ENCODE measurements at places on chromosomes 2 and 18. TPM values are rescaled to one million over a fixed set of nuclear protein-coding genes. Genes with fewer than 3 reads are reported as not detected.

GRCh38 chr2:238425505-238425978 is 1.2 kb upstream of the ASB1 start:
- no peak for DNase-seq

DNA sequence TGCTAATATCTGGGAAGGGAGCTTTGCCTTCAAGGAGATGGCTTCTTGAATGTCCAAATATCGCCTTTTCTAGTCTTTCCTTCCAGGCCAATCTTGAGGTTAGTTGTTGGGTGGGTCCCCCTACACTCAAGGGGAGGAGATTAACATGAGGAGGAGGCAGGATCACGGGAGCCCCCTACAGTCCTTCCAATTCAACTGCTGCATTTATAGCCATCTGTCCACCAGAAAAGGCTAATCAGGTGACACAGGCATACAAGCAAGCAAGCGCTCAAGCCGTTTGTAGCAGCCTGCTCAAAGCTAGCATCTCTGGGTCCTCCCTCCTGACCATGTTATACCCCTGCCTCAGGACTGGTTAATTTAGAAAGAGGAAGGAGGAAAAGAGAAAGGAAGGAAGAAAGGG is 87.6 kb downstream of the MRPS9 start:
- DNase-seq = no peak

DNA sequence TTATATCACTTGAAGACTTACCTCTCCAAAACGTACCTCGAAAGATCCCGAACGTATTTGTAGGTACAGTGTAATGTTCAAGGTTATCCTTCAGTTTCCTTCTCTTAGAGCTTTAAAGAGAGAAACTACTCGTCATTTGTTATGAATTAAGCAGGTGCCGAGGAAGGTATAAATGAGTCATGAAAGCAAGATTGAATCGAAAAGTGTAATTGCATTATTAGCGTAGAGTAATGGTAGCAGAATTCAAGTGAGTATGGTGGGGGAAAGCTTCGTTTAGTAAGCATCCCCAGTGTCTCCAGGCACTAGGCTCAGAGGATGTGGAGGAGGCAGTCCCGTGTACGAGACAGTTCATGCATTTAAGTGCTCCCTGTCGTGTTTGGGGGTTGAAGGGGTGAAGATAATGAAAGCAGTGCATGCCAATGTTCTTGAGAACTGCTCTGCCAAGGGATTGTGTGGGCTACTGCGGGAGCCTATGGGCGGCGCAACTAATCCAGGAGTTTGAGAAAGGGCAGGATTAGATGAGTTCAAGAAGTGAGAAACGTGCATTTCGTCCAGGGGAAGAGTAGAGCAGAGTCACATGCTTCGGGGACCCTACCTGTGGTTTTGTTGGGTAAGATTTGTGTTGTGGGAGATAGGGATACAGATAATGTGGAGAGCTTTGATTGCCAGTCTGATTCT is 858 bp downstream of the POLR1B start:
- DNase-seq = no peak

GRCh38 chr2:190682168-190682567 is 33.3 kb downstream of the NAB1 start:
- DNase-seq = no peak

DNA sequence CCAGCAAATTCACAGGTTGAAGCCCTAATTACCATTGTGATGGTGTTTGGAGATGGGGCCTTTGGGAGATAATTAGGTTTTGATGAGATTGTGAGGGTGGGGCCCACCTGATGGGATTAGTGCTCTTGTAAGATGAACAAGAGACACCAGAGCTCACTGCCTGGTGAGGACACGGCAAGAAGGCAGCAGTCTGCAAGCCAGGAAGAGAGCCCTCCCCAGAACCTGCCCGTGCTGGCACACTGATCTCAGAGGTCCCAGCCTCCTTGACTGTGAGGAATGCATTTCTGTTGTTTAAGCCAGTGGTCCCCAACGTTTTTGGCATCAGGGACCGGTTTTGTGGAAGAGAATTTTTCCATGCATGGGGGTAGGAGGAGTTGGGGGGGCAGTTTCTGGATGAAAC is 240.7 kb downstream of the KLHL29 start:
- DNase-seq = no peak

GRCh38 chr2:167478196-167478595 is 589.9 kb downstream of the XIRP2 start:
- no peak for DNase-seq

DNA sequence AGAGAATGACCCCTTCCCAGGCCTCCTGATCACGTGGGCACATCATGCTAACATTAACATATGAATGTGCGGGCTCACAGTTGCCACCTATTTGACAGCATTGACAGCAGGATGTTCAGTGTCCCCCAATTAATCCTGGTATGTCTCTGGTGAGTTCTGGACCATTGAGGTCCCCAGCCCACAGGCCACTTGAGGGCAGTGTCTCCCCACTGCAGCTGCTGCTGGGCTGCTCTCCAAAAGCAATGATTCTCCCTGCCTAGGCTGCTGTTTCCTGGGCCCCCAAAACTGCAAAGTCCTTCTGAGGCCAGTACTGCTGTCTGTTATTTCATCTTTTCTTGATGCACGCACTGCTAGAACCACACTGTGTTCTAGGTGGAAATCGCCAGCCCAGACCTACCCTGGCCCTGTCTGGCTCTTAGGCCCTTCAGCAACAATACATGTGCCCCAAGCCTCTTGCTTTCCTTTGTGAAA is 52.7 kb upstream of the MAPK4 start:
- peak; percentile 40 for DNase-seq

DNA sequence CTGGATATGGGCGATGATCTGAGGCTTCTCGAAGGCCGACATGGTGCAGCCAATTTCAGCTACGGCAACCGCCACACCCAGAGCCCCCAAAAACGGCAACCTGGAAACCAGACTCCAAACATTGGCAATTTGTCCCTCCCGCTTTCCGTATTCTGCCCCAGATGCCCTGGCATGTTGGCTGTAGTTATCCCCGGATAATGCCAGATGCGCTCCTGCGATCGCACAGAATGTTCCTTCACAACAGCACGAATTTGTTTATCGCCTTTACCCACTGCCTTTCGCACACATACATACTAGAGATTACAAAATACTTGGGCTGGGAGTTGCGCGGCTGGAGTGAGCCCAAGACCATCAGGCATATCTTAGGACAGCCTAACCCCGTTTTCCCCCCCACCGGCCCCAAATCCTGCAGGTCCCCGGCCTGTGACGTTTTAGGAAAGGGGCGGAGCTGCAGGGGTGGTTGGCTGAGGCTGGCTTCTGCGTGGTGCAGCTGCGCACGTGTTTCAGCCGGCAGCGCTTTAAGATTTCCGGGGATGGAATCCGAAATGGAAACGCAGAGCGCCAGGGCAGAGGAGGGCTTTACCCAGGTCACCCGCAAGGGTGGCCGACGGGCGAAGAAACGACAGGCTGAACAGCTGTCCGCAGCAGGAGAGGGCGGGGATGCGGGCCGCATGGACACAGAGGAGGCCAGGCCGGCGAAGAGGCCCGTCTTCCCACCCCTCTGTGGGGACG is at the start of gene PNO1:
TSS of gene PNO1 (plus strand) at position 487 of the 732 bp plus-strand sequence. CDS start at position 534, 47 bp downstream.
- DNase-seq = peak; percentile 95

- DNase-seq = no peak
Observed at GRCh38 chr18:3799515-3799914, 349.5 kb downstream of the TGIF1 start.

- DNase-seq = no peak
Observed at GRCh38 chr2:134020608-134021007, 233.3 kb upstream of the MGAT5 start.

GRCh38 chr2:175463589-175464310 is 282.2 kb upstream of the ATP5MC3 start:
- DNase-seq = no peak

DNA sequence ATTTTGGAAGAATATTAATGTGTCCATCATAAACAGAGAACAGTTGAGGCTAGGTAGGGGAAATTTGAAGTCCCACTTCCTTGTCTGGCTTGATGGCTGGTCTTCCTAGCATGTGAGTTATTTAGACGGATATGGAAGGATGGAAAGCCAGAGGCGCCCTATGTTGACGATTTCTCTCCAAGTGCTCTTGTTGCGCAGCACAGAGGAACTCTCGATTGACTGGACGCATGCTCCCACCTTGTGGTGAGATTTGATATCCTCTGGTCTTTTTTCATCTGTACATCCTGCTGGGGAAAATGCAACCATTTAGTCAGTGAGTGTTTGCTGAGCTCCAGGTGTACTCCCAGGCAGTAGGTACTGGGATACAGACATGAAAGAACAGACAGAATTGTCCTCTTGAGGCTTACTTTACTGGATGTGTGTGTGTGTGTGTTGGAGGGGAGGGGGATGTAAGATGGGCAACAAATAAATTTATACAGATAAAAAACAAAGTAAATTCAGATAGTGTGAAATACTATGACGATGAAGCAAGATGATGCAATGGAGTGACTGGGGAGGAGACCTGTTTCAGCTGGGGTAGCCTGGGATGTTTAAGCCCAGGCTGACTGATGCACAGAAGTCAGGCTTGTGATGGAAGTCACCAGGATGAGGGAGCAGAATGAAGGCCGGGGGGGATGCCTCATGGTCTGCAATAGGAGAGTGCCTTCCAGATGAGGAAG is 137.2 kb downstream of the TRIM43 start:
- peak; percentile 61 for DNase-seq

- peak; percentile 52 for DNase-seq
Observed at GRCh38 chr2:8138923-8139667, 542.8 kb upstream of the ID2 start.

- DNase-seq = no peak
Observed at GRCh38 chr2:217593732-217594131, 409.1 kb downstream of the TNS1 start.

DNA sequence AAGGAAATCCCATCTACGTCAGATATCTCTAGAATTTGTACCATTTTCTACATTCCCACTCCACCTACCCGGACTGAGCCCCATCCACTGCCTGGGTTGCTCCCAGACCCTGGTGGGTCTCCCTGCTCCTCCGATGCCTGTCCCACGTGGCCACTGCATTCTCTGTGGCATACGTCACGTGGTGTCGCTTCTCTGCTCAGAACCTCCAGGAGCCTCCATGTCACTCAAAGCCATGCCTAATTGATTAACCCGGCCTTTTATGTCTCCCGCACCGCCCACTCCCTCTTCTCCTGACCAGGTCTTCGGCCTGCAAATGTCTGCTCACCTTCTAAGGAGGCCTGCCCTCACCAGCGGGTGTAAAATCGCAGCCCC is 176.6 kb downstream of the HDAC4 start:
- DNase-seq = no peak

DNA sequence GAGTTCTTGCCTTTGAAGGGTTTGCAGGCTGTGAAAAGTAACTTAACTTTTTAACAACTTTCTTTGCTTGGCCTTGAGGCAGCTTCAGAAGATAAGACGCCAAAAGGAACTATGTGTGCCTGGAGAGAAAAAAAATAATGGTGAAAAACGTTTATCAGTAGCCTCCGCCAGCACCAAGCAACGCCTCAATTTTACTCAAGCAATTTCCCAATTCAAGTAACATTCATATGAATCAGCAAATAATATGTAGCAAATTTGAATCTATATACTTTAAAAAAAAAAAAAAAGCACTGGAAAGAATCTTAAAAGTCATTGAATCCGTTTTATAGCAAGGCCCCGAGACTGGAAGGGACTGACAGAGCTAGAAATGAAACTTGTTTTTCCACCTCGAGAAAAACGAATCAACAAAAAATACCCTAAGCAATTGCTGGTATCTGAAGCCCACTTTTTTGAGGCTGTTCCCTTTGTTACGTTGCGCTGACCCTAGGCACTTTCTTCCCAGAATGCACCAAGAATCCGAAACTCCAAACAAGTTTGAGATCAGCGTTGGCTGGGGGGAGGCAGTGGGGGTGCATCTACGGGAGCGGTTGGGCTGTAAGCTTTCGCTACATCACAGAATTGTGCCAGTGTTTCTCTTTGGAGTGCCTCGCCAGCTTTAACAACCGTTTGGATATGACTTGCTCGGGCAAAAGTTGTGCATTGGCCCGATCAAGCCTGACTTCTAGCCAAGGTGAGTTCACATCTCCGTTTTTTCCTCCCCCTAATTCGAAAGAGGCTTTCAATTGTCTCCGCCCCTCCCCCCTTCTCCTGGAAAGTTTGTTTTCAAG is 2.7 kb upstream of the TGIF1 start:
- no peak for DNase-seq

GRCh38 chr18:69469444-69469919 is 68.8 kb downstream of the DOK6 start:
- DNase-seq = no peak

DNA sequence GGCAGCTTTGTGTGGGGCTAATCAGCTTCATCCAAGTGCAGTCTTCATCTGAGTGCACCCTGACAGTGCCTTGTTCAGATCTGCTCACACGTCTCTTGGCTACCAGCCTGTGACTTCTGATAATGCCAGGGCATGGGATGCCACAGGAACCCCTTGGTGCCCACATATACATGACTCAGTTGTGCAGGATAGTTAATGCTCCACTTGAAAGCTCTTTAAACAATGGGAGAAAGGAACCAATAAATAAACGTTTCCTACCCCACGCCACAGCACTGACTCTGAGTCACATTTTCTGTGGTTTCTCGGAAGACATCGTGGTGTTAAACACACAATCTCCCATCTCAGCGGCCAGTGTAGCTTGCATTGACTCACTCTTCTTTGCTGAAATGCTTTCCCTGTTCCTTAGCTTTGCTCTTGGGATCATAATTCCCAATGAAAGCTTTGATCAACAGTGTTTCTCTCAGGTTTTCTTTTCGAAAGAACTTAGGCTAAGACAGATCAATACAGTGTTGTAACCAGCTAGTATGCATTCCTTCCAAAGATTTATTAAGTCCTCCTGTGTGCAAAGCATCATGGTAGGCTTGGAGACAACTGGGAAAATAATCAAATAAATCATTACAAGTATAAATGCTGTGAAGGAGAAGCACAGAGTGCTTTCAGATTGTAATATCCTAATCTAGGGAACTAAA is 142.0 kb downstream of the COPS8 start:
- DNase-seq = no peak

DNA sequence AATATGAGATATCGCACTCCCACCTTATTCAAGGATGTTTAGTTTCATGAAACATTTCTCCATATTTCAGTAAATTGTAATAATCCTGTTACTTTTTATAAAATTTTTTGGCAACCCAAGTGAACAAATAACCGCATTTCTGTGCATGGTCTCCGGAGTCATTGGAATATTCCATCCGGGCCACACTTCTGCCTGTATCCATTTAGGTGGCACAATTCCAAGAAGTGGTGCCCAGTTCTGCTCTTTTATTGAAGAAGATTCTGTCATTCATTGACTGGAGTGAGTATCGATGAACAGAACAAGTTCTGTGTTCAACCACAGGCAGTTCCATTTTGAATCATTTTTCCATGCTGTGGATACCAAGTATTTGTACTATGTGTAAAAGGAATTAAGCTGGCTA is 26.6 kb upstream of the ICOS start:
- DNase-seq = no peak

DNA sequence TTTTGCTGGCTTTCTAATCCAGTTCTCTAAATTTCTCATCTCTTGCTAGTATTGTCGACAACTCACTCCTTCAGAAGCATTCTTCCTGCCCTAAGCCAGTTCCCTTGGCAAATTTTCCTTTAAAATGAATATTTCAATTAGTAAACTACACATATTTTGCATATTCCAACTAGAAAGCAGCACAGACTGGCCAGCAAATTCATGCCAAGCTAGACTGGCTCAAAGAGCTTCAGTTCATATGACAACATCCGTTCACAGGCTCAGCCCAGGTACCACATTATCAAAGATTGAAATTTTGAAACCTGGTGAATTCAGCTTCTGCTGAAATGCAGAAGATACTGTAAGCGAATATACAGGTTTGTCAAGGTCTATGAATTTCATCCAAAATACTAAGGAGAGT is 64.5 kb downstream of the AFF3 start:
- DNase-seq = no peak

The ECEL1 gene
- 0.47 TPM for total RNA-seq

The RNF152 gene
- total RNA-seq = 11.0 TPM

The ALPP gene
- total RNA-seq = not detected

The CHRND gene
- total RNA-seq = 0.35 TPM

The RGPD8 gene
- 9.0 TPM for total RNA-seq

The STPG4 gene
- total RNA-seq = not detected

The PSMA8 gene
- not detected for total RNA-seq

The BARD1 gene
- total RNA-seq = 15.3 TPM

The LAMA1 gene
- 0.27 TPM for total RNA-seq

Data from left cardiac atrium (tissue), 4 donors.